ENCODE measurements at places on chromosomes 7 and 10.

- DNase-seq, result no peak
These were observed 8.0 kb upstream of the CFAP70 start for GRCh38 chr10:73366381-73367298.

GRCh38 chr7:137734221-137734620, 112.6 kb downstream of the DGKI start:
- no peak for DNase-seq

DNA sequence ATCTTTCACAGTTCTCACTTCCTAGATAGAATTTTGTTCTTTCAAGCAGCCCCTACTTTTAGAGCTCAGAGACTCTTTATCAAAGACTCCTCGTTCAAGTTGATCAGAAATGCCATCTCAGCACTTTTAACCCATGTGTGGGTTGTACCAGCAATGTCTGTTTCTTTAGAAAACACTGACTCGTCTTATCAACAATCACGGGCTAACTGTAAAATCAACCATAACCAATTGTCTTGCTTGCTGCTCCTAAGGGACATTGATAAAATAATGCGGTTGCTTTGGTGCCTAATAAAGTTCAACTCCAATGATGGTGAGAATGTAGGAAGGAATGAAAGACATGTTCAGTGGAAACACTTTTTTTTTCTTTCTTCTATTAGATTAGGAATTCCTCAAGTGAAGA, 12.9 kb upstream of the CDK6 start:
- no peak for DNase-seq

- no peak for DNase-seq
These were observed 129.8 kb upstream of the FAM20C start for GRCh38 chr7:62361-63116.

DNA sequence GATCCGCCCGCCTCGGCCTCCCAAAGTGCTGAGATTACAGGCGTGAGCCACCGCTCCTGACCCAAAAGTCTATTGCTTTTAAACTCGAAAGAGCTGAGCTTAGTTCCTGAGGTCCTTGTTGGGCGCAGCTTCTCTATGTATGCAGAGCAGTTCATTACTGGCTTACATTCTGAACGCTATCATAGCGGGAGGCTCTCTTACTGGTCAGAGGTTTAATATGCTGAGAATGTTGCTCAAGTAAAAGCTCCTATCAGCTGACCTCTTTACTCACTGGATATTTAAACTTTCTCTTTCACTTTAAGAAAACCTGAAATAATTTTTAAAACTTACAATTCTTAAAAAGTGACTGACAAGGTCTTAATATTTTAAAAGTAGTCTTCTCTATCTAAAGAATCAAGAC, 160.8 kb upstream of the WNT16 start:
- DNase-seq, result no peak

DNA sequence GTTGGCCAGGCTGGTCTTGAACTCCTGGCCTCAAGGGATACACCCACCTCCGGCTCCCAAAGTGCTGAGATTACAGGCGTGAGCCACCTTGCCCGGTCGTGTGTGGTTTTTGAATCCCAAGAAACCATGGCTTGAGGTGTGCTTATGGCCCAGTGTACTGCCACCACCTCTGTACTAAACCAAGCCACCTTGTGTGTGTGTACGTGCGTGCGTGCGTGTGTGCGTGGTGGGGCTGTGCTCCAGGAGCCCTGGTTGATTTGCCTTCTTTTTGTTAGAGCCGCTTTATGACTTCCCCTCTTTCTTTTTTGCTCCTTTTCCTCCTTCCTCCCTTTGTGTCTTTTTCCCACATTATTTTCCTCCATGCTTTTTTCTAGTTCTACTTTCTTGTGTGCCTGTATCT, 121.4 kb downstream of the CAMK1D start:
- no peak for DNase-seq

- no peak for DNase-seq
These were observed 95.2 kb downstream of the PROSER2 start for GRCh38 chr10:11918384-11918783.
